ENCODE measurements at places on chromosomes 2 and 18.
A peak's percentile ranks its signal among the peaks of the same experiment; 100 is the strongest.

DNA sequence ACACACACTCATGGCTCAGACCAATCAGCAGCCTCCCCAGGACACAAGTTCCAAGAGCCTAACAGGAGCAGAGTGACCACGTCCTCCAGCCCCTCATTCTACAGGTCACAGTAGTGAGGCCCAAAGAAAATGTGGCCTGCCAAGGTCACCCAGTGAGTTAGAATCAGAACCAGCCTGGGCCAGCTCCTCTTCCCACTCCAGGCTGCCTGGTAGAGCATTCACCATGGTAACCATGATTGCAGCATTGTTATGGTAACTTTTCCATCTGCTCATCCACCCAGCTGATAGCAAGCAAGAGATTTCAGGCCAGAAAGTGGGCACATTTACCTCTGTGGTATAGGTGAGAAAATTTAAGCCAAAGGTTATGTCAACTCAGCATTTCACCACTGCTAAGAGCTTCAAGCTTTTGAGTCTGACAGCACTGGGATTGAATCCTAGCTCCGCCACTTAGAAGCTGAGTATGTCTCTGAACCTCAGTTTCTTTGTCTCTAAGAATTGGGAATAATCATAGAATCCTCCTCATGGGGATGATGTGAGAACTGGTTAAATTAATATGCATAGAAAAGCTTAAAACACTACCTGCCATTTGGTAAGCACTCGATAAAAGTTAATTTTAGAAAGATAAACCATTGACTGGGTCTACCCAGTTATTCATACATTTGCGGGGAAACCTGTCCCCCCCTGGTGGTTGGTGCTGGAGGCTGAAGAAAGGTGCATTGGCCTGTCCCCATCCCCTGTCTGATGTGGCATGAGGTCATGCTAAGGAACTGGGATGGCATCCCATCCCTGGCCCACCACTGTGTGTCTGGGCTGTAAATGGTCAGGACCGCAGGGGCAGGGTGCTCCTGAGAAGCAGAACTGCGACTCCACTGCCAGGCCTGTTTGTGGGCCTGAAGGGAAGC, 181.5 kb downstream of the KLHL29 start:
- peak; percentile 17 for DNase-seq

- DNase-seq, result no peak
These were observed 357.3 kb downstream of the HRH4 start for GRCh38 chr18:24817587-24818371.

- DNase-seq, result no peak
These were observed 33.2 kb upstream of the NAB1 start for GRCh38 chr2:190615555-190616200.

- DNase-seq, result no peak
These were observed 125.5 kb downstream of the IRS1 start for GRCh38 chr2:226674123-226674522.

DNA sequence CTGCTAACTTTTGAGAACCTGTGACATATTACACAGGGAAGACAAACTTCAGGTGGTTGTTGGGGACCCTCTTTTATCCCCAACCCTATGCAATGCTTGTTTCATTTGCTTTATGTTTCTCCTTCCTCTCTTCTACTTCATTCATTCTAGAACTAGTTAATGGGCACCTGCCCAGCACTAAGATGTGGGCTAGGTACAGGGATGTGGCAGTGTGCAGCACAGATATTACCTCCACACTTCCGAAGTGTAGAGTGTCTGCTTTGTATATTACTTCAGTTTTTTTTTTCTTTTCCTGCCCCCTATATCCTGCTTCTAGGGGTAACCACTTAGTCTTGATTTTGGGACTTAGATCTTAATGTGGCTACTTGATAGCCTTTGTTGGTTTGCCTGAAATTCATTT, 35.1 kb downstream of the CD28 start:
- DNase-seq, result no peak

GRCh38 chr18:34947711-34948125, 93.5 kb upstream of the MAPRE2 start:
- DNase-seq, result no peak

All from T-helper 1 cell (primary cell).